ENCODE measurements at places on chromosomes 4 and X.

DNA sequence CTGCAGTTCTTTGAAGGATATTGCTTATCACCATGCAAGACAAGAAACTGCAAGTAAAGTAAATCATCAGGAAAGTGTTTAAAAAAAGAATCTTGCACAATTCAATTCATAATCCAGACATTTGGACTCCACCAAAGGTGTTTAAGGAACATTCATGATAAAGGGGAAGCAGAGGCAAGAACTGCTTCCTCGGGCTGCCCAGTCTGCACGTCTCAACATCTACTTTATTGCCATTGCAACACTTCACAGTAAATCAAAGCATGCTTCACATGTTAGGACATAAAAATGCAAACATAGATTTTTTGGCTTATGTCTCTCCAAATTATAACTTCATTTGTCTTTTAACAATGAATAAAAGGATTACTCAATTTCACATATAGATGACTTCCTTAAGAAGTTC lies 42.5 kb downstream of the MID1 start:
- no peak for DNase-seq

GRCh38 chrX:147173594-147173993 lies 359.1 kb upstream of the CXorf51A start:
- no peak for DNase-seq

- no peak for DNase-seq
Measured at GRCh38 chrX:147890756-147891155, 21.0 kb upstream of the FMR1 start.

DNA sequence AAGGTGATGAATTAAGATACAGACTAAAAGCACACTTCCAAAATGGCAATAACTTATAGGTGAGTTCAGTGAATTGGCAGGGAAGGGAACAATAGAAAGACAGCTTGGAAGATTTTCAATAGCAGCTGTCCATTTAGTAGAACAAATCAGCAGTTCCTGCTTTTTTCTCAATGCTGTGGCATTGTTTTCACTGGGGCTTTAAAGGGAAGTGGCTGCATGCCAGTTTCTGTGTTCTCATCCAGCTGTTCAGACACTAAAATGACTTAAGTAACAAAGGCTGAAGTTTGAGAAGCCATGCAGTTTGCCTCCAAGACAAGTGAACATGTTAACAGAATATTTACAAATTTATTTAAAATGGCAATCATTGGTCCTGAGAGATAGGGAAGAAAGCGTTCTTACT lies 291.9 kb downstream of the FAM47A start:
- DNase-seq: peak; percentile 1

- no peak for DNase-seq
Measured at GRCh38 chr4:98558471-98559169, 99.8 kb downstream of the TSPAN5 start.

- DNase-seq: no peak
Measured at GRCh38 chr4:62231994-62232393, 1031.9 kb downstream of the ADGRL3 start.

DNA sequence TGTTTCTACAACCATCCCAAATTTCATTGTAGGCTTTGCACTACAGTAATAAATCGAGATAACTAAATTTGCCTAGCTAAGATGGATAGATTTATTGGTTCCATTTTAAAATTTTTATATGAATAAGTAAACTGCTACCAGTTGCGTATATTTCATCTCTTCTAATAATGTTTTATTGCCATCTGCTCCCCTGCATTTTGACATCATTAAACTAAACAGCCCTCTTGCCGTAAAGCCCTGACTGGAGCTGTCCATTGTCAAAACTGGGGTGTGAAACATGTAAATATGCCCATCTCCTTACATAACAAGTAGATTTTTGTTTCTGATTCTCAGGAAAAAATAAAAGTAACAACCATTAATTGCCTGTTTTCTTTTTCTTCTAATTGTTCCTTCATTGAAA lies 130.8 kb upstream of the BMPR1B start:
- no peak for DNase-seq

GRCh38 chrX:9610771-9611392 lies 146.0 kb downstream of the TBL1X start:
- no peak for DNase-seq

DNA sequence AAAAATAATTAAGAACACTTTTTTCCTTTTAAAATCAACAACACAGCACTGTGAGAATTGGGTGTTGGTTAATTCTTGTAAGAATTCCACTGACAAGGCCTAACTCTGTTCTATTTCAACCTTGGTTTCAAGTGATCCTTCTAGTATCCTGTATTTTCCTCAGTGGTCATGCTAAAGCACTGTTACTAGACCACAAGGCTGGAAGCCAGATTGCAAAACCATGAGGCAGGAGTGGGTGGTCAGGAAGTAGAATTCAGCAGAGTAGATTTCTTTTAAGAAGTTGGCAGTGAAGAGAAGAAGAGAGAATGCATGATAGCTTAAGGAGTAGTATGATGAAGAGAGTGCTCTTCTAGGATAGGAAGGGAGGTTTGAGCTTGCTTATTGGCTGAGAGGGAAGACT lies 71.6 kb upstream of the LEF1 start:
- DNase-seq: no peak

- DNase-seq: no peak
Measured at GRCh38 chr4:48367016-48367415, 25.7 kb downstream of the SLAIN2 start.

DNA sequence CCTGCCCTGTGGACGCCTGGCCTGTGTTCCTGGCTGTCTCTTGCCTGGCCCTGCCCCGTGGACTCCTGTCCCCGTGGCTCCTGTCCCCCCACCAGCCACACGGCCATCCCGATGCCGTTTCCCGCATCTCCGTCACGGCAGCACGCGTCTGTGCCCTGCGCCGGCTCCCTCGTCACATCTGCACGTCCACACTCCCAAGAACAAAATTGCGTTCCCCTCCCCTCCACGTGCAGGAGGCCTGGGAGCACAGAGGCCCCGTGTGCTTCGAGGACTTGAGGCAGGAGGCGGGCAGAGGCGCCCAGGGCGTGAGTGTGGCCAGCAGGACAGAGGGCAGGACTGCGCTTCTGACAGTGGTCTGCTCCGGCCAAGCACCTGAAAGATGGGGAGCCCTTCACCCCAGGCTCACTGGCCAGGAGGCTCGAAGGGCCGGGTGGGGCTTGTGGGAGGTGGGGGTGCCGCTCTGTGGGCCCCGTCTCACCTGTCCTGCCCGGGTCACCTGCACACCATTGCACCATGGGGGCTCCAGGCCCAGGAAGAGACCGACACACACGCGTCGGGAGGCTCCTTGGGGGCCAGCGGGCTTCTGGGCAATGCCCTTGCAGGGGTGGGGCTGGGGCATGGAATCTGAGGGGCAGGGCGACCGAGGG lies 17.3 kb downstream of the FGFRL1 start:
- no peak for DNase-seq

- no peak for DNase-seq
Measured at GRCh38 chr4:155552180-155552579, 114.5 kb upstream of the GUCY1A1 start.

- DNase-seq: no peak
Measured at GRCh38 chr4:122776916-122777315, 44.4 kb downstream of the BBS12 start.

DNA sequence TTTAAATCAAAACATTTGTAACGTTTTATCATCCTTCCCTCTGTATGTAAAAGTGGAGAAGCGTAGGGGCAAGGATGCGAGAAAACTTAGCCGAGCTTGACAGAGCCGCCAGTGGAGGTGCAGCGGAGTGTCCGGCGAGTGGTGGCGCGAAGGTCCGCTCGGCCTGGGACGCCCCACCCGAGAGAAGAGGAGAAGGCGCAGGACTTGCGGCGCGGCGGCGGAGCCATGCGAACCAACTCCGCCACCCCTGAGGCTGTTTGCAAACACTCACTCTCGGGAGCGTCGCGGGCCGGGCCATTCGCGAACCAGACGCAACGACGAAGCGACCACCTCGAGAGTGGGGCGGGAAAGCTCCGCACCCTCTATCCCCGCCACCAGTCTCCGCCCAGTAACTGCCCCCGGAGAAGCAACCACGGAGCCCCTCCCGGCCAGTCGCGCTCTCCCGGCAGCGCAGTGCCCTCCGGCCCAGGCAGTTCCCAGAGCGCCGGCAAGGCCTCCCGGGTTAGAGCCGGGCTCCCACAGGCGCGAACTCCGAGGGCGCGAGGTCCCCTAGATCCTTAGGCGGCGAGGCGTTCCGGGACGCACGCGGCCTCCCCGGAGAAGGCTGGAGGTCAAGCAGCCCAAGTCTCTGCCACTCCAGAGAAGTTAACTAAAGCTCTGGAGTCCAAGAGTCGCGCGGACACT lies 2.3 kb upstream of the MAB21L2 start:
- DNase-seq: no peak

- no peak for DNase-seq
Measured at GRCh38 chrX:97446298-97446882, 562.7 kb downstream of the RPA4 start.

DNA sequence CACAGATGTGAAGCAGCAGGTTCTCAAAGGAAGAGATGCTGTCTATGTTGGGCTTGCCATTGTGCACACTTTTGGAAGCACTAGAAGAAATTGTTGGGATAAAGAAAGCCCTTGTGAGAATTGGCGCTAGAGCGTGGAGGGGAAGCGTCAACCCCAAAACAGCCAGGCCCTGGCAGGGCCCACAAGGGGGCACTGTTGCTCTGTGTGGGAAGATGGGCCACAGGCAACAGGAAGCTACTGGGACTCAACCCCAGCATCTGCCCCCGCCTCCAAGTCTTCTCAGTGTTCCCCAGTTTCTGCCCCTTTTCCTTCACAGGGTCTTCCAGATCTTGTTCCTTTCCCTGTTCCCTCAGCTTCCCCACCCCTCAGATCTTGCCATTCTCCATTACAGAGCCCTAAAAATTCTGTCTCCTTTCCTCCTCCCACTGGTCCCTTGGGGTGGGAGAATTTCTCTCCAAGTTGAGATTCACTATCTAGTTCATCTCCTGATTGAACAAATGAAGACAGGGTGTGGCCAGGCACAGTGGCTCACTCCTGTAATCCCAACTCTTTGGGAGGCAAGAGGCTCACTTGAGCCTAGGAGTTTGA lies 85.5 kb downstream of the STARD8 start:
- DNase-seq: no peak

- DNase-seq: no peak
Measured at GRCh38 chr4:8323947-8324555, 54.5 kb downstream of the HTRA3 start.

- DNase-seq: peak; percentile 60
Measured at GRCh38 chrX:130139474-130140201, 26.0 kb downstream of the AIFM1 start.

DNA sequence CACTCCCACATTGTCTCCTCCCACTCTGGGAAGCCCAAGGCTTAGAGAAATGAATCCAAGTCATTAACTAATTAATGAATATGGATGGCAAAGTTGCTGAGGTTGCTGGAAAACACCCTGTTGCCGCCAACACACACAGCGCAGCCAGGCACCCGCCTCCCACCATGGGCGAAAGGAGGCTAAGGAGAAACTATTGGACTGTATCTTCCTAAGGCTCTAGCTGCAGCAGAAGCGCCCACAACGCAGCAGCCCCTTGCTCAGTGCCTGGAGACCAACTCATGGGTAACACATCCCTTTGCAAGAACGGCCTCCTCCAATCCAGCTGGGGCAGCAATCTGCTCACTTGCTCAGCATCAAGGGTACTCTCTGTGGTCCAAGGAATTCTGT lies 34.2 kb downstream of the TSC22D3 start:
- DNase-seq: no peak

GRCh38 chrX:151488677-151489076 lies 74.8 kb upstream of the PASD1 start:
- DNase-seq: no peak

GRCh38 chrX:66399273-66399672 lies 235.2 kb downstream of the HEPH start:
- no peak for DNase-seq

- no peak for DNase-seq
Measured at GRCh38 chr4:15610855-15611254, 44.3 kb downstream of the FBXL5 start.

DNA sequence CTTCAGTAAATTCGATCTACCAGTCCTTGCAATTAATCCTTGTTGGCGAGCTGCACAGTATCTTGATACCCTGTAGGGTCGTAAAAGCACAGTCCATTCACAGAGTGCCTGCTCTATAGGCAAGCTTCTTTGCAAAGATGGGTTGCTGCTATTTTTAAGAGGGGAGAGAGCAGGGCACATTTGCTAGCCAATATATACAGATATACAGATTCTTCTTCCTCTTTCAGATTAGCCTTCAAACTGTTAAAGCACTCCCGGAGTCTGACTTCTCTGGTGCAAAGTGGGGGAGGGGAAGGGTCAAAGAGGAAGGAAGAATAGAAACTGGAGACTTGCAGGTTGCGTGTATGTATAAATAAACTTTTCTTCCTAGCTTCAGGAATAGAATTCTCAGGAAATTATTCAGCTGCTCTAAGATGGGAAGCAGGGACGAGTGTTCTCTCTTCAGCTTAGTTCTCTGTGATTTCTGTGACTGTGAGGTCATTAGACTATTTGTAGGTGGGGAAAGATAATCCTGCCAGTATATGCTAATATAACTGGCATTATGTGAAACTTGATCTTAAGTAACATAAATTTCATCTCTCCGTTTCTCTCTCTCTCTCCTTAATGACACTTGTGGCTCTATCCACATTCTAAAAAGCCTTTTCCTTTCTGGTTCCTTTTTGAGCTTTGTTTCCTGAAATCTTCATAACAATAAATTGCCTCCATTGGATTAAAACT lies at the start of gene CYSLTR1:
CYSLTR1 (minus strand) TSS at position 242 of the 717 bp plus-strand sequence. CDS start 53,865 bp downstream, outside the sequence.
- DNase-seq: no peak

- no peak for DNase-seq
Measured at GRCh38 chrX:32153585-32153984, 1057.8 kb downstream of the DMD start.

DNA sequence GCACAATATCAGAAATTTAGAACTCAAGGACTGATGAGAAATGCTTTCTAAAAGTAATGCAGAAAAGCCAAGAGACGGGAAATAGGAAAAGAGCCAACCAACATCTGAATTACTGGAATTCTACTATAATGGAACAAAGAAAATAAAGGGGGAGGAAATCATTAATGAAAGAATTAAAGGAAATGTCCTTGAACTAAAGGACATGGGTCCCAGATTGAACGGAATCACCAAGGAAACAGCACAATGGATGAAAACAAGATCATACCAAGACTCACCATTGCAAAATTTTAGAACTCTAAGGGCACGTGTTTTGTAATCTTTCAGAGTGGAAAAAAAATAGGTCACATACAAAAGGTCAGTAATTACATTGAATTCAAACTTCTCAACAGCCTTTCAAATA lies 35.9 kb downstream of the HPGDS start:
- no peak for DNase-seq

- no peak for DNase-seq
Measured at GRCh38 chr4:159900562-159900961, 797.7 kb downstream of the RAPGEF2 start.

GRCh38 chr4:8727131-8727530 lies 134.6 kb downstream of the CPZ start:
- DNase-seq: no peak
